ENCODE measurements at places on chromosomes 11 and 22.

- DNase-seq = no peak
These were observed 12.7 kb downstream of the TTLL8 start for GRCh38 chr22:50045211-50046018.

DNA sequence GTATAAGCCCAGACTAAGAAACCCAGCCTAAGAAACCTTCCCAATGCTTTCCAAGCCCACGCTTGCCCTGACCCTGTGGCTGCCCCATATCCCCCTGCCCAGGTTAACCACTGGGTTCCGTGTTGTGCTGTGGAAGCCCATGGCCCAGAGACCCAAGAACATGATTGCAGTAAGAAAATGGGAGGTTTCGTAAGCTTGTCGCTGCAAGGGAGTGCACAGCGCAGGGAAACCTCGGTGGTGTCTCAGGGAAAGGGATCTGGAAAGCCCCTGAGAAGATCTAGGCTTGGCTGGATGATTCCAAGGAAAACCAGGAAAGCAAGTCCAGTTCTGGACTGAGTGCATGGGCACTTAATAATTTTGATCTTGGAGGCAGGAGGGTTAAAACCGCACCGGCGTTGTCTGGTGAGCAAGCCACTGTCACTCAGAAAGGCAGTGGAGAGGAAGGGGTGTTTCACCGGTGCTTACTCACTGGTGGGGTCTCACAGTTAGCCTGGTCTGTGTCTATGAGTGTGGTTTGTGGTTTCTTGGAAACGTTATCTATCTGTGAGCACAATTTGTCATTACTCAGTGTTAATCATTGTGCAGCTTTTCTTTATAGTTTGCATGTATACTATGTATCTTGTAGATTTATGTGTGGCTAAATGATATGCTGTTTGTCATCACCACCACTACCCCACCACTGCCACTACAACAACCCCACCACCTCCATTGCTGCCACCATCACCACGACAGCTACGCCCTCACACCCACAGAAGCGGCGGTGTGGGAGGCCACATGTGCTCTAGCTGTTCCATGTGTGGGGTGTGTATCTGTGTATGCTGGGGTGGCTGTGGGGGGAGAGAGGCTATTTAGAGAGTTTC lies 53.3 kb upstream of the PRDM11 start:
- no peak for DNase-seq

- no peak for DNase-seq
These were observed 15.5 kb downstream of the CLMP start for GRCh38 chr11:123179586-123179985.

DNA sequence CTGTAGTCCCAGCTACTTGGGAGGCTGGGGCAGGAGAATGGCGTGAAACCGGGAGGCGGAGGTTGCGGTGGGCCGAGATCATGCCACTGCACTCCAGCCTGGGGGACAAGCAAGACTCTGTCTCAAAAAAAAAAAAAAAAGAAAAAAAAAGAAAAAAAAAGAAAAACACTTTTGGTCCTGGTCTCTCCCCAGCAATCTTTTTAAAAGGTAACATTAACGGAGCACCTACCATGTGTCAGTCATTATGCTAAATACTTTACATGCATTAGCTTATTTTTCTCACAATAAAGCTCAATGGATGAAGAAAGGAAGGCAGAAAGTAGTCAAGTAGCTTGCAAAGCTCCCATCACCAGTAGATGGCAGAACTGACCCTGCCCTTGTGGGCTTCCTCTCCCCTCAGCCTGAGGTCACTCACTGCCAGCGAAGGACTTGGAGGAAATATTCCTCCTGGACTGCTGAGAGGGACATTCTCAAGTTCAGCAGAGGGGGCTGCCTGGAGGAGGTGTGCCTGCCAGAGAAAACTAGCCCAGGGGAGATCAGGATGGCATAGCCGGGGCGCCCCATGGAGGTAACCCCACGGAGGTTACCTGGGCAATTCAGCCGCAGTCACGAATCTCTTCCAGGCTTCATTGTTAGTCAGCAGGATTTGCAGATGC lies 15.5 kb downstream of the APOL3 start:
- DNase-seq = no peak

DNA sequence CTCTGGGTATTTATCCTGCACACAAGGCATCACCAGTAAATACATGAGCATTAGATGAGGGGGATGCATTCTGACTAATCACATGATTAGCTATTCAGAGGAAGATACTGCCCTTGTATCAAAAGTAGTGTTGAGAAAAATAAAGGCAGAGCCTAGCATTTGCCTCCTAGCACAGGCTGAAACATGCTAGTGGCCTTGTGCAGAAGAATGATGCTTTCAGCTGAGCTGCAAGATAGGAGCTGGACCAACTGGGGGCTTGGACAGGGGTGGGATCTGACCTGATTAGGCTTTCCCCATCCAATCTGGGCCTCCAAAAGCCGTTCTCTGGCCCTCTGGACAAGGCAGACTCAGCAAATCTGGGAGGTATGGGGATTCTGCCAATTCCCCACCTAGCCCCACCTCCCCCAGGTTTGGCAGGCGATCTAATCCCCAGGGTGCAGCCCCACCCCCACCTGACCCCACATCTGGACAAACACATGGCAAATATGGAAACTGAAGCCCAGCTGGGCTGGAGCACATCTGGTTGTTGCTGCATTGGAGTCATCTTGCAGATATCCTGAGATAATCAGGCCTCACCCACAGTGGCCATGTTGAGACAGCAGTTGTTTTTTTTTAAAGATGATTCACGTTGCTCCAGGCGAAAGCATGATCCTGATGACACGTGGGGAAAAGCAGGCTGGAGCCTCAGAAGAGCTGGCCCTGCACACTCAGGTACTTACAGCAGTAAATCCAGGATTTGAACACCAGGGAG lies 4.4 kb upstream of the MISFA start:
- no peak for DNase-seq

- DNase-seq = no peak
These were observed 21.3 kb downstream of the GRIK4 start for GRCh38 chr11:120532832-120533196.

- peak; percentile 4 for DNase-seq
These were observed 102.7 kb downstream of the MRTFA start for GRCh38 chr22:40533712-40534378.

DNA sequence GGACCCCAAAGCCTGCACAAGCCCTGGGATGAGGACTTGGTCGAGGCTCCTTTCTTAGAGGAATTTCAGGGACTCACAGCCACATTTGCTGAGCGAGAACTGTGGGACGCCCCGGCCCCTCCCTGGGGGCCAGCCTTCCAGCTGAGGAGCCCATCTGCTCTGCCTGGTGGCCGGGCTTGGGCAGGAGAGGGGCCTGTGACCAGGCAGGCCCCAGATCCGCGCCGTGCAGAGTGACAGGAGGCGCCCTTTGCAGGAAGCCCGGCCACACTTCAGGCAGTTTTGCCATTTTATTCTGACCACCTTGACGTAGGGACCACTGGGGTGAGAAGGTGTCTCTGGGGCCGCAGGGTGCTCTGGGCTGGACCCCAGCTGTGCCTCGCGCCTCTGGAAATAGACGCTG lies 35.6 kb downstream of the TPCN2 start:
- no peak for DNase-seq

DNA sequence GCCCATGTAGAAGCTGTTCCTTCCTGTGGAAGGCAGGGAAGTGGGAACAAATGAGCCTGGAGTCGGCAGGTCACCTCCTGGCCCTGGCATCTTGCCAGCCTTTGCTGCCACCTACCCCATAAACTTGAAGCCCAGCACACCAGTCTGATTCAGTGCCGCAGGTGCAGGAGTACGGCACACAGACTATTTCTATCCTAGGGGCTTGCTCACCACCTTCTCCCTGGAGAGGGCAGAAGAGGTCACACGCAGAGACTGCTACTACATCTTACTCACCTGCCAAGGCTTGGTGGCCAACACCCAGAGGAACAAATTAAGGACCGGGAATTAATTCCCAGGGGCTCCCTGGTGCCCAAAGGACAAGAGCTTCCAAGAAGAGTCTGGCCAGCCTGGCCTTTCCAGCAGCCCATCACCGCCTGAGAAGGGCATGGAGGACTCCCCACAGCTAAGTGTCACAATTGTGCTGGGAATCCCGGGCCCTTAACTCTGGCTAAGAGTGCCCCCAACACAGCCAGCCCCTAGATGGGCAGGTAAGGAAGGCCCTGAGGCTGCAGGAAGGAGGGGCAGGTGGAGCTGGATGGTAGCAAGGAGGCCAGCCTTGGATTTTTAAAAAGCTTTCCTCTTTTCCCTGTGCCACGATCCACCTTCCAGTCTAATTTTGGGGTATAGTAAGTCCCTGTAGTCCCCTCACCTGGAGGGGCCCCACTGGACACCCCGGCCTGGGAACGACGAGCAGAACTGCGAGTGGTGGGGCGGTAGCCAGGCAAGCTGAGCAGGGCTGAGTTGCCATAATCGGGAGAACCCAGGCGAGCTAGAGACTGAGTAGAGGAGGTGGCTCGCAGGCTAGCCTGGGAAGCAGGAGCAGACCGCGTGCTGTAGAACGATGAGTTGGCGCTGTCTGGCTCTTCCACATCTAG lies 6.9 kb downstream of the IL18BP start:
- DNase-seq = no peak

- DNase-seq = no peak
These were observed 26.1 kb upstream of the CLMP start for GRCh38 chr11:123221096-123221561.

DNA sequence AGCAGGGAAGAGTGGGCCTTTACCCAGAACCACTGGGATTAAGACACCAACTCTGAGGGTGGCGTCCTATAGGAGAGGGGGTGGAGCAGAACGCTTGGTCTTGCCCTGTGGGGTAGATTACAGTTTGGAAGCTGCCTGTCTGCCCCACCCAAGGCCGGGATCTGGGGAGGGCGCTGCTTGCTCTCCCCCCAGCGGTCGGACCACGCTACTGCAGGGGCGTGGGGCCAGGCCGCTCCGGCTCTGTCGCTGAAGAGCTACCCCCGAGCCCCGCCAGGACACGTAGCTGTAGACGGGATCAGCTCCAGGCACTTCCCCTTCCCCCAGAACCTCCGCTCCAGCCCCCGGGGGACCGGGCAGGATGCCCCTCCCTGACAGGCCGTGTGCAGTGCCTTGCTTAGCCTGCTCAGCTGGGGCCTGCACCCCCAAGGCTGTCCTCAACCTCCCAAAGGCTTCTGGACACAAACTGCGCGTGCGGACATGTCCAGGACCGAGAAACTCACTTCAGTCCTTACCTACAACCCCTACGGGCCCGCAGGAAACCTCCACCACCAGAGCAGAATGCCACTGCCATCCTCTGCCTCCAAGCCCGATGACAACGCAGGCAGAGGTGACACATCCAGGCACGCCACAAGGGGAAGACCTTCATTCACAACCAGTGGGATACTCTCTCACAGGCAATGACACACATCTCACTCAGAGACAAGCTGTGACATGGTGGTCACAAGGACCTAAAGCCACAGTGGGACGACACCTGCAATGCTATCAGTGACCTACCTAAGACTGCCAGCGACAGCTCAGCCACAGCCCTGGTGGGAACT lies 3.6 kb downstream of the AHNAK start:
- DNase-seq = peak; percentile 72

DNA sequence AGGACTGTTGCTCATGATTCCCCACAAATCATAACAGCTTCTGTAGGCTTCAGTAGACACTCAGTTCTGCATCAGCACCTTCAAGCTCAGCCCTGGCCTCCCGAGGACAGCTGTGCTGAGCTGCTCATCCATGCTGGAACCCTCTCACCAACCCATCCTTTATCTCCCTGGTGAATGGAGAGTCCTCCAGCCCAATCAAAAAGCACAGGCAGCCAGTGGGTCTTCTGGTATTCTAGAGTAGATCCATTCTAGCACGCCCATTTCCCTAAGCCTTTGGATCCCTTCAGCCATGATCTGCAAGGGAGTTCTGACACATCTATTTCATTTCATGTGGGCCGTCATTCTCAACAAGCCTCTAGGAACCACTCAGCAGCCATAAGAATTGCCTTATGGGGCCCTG lies 44.6 kb upstream of the SPATA19 start:
- DNase-seq = no peak

DNA sequence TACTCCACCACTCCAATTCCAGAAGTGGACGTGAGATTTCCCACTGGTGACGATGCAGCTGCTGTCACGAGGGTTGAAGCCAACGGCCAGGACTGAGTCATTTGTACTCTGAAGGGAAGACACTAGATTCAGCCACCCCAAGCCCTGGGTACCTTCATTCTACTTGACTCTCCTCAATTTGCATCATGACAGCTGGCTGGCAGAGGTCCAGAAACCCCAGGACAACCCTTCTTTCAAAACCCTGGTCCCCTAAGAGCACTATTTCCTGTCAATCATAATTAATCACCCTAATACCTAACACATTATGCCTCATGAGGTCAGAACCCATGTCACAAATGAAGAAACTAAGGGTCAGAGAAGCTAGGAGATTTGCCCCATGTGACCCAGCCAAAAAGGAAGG lies 4.9 kb downstream of the EML3 start:
- no peak for DNase-seq

DNA sequence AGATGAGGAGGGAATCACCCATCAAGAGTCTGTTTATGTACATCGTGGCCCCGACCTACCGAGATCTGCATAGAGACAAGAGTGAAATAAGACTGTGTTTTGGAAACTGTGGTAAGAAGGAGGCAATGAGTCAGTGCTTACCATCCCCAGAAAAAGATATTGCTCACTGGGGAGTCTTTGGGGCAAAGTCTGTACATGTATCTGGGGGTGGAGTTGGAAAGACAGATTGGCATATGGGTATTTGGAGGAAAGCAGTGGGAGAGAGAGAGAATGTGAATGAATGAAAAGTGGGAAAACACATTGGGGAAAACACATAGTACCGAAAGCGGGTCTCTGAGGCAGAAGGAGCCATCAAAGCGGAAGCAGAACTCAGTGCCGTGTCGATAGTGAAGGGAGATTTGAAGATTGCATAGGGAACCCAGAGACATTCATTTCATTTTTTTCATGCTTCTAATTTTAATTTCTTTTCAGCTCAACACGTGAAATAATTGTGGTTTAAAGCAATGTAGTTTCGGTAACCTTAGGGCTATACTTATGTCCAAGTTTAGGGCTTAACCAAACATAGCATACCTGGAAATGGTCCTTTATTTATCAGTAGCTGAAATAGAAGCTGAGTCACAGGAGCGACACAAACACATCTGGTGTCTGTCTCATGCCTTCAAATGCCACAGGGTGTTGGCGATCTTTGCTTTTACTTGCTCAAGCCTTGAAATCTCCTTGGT lies 98.6 kb upstream of the CD44 start:
- peak; percentile 39 for DNase-seq

GRCh38 chr11:102186551-102187191 lies 76.4 kb downstream of the YAP1 start:
- DNase-seq = no peak

DNA sequence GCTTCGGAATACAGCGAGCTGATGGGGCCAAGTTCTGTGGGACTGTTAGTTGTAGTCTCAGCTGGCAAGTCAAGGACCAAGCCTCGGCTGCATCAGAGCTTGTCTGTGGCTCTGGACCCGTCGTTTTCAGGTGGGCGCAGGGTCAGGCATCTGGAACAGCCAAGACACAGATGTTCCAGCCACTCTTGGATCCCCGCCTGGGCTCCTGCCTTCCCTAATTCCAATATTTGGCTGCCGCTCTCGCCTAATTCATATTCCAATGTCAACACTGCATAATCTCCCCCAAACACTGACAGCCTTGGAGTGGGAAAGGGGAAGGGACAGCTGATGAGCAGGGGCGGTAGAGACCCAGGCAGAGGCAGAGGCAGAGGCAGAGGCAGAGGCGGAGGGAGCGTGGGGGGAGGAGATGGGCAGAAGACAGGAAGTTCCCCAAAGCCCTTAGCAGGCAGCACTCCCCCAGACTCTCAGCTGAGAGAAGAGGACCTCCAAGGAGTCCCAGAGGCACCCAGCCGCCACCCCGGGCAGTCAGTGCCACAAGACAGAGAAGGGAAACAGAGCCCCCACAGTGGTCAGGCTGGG lies 49.6 kb upstream of the SLC35C1 start:
- DNase-seq = no peak

GRCh38 chr22:19667872-19668740 lies 46.2 kb upstream of the SEPTIN5 start:
- DNase-seq = no peak
